Testis (tissue), 5 donors: ENCODE measurements at places on chromosomes 7 and 10.

GRCh38 chr10:130707389-130707979, 571.3 kb downstream of the GLRX3 start:
- no peak for DNase-seq

DNA sequence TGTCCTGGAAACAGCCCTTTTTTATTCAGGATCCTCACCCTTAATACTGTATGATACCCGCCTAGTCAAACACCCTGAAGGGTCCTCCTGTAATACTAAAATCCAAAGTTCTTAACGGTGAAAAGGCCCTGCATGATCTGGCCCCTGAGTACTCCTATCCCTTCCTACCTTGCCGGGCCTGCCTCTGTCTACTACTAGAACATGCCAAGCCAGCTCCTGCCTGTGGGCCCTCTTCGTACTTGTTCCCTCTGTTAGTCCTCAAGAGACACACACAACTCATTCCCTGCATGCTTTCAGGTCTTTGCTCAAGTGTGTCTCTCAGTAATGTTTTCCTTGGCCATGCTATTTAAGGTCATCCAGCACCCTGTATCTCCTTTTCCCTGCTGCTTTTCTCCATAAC, 5.0 kb upstream of the WAPL start:
- no peak for DNase-seq

GRCh38 chr10:62794306-62794705, 10.2 kb upstream of the ADO start:
- DNase-seq = no peak

- no peak for DNase-seq
Measured at GRCh38 chr7:11217848-11218565, 244.3 kb downstream of the PHF14 start.

DNA sequence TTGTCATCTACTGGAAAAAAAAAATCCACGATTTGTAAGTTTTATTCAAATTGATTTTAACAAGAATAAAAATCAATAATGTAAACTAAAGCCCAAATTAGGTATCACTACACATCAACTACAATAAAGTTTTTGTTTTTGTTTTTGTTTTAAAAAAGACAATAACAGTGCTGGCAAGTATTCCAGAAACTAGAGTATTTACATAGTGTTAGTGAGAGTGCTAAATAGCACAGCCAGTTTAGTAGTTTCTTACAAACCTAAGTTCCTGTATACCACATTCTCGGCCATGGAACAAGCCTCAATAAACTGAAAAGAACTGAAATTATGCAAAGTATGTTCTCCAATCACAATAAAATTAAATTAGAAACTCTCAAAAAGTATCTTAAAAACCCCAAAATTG, 8.1 kb downstream of the ARHGAP12 start:
- DNase-seq = no peak

GRCh38 chr10:12484941-12485805, 135.8 kb downstream of the CAMK1D start:
- DNase-seq = no peak

GRCh38 chr7:46784732-46785131, 797.2 kb downstream of the TNS3 start:
- DNase-seq = no peak

DNA sequence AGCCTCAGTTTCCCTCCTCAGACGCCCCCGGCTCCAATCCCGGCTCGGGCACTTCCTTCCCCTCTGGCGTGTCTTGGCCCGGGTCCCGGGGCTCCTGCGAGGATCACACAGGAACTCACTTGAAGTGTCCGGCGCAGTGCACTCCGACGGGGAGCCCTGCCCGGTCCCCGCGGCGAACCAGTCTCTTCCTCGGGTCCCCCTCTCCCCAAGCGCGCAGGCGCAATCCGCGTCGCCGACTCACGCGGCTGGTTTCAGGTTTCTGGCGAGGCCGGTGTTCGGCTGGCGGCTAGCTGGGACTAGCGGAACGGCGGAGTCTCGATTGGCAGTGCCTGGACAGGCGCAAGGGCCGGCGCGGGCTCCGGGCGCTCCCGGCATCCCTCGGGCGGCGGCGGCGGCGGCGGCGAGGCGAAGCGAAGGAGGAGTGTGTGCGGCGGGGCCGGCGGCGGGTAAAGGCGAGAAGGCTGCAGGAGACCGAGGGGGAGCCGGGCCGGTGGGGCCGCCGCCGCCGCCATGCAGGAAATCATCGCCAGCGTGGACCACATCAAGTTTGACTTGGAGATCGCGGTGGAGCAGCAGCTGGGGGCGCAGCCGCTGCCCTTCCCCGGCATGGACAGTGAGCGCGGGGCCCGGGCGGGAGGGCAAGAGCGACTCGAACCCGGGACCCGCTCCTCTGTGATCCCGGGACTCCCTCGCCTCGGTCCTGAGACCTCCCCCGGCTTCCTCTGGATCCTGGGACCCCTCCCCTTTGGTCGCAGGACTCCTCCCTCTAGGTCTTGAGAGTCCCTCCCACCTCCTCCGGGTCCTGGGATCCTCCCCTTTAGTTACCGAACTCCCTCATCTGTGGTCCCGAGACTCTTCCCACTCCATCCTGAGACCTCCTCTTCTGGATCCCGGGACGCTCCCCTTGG, at the start of the genes CPSF4 and PTCD1:
TSS of gene CPSF4 (plus strand) at position 371 of the 908 bp plus-strand sequence. CDS start at position 511, 140 bp downstream.
TSS of gene PTCD1 (minus strand) at position 226 of the 908 bp plus-strand sequence. CDS start 3,556 bp downstream, outside the sequence.
- DNase-seq = peak; percentile 97

- no peak for DNase-seq
Measured at GRCh38 chr10:70784471-70784870, 706 bp downstream of the TBATA start.

GRCh38 chr7:2576742-2577491, 18.1 kb downstream of the IQCE start:
- DNase-seq = no peak
